Stimulated activated CD4-positive, alpha-beta T cell treated with anti-CD3 and anti-CD28 coated beads, Interleukin-15, amount 100 ng/mL, for 24 hours (primary cell): ENCODE measurements at places on chromosomes 7 and 10.

DNA sequence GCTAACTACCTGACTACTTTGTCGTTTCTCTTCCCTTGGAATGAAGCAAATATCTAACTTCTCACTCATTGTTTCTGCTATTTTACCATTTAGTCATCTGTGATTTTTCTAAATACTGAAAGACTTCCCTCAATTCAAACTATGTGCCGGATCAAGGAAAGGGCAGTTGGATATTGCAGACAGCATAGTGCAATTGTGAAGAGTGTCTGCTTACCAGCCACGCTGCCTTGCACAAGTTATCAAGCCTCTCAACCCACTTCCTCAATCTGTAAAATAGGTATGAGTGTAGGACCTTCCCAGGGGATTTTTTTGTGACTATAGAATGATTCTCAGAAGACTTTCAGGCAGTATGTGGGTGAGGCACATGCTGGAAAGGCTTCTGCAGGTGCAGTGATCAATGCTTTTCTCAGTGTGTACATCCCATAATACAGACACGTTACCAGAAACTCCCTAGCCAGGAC, 54.3 kb downstream of the EGFR start:
- no peak for DNase-seq

DNA sequence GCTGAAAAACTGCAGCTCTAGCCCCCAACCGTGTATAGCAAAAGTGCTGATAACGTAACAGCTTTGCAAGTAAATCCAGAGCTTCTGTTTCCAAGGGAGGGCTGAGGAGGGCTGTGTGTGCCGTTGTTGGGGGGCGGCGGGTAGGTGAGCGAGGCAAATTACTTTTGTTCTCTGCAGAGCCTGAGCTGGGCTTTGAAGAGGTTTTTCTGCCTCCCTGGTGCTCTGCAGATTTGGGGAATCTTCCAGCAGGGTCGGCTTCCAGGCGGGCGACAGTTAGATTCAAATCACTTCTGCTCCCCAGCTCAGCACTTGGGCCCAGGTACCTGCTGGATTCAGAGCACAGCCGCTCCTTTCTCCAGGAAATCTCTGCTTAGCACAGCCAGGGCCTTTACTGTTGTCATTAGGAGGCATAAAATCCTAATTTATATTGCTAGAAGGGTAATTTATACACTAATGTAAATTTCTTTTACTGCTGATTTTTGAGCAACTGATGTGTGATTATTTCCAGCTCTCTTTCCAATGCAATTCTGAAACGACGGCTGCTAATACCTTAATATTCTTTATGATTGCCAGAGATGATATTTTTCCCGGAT, 442.4 kb downstream of the TYW1 start:
- no peak for DNase-seq

- no peak for DNase-seq
These were observed 23.3 kb upstream of the SORCS3 start for GRCh38 chr10:104617831-104618230.

DNA sequence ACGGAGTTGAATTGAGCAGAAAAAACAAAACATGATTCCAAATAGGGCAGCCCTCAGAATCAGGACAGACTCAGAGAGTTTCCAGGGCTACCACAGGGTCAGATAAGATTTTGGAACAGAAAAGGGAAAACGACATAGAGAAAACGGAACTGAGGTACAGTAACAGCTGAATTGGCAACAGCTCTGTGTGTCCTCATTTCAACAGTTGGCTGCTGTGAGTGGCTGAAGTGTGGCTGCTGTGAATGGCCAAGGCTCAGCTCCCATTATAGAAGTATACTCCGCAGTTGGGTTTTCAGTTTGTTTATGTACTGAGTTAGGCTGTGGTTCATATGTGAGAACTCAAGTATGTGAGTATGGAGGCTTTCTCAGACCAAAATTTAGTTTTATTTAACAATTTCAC, 32.0 kb downstream of the ANTXRL start:
- DNase-seq: no peak

- DNase-seq: no peak
These were observed 74.7 kb downstream of the CUX1 start for GRCh38 chr7:101891936-101892640.

DNA sequence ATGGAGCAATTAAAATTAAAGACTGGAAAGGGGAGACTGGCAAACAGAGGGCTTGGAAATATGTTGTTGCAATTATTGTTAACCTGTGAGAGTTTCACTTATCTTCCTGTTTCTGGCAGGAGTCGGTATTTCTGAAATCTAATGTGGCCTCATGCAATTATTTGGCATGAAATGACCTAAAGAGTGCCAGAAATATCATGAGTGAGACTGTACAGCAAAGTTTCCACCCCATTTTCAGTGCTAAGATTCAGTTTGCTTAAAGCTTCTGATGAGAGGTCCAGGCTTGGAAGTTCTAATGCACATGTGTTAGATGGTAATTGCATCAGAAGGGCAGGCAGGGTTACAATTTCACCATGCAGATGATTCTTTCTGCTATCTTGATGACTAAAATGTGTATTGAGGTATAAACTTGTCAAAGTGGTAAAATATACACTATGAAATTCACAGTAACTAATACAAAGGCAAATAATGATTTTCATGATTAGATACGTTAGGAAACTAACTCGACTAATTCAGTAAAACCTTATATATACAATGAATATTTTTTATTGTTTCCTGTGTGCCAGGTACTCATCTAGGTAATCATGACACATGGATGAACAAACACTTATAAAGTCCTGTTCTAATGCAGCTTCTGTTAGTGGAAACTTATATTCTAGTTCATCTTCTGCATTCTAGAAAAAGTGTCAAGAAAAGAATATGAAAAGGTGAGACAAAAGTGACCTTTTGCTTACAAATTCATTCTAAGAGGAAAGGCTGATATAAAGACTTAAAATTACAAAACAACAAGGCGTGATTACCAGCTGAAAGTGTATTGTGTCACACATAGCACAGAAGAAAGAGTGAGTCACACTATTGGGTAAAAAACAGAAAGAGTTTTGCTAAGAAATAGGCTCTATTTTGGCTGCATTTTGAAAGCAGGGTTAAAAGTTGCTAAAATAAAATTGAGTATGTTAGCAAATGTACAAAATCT, 533.4 kb upstream of the SEMA3D start:
- DNase-seq: no peak

GRCh38 chr10:114499630-114500190, 95.4 kb upstream of the AFAP1L2 start:
- peak; percentile 89 for DNase-seq

- no peak for DNase-seq
These were observed 30.1 kb upstream of the KCNMA1 start for GRCh38 chr10:77667426-77668324.

DNA sequence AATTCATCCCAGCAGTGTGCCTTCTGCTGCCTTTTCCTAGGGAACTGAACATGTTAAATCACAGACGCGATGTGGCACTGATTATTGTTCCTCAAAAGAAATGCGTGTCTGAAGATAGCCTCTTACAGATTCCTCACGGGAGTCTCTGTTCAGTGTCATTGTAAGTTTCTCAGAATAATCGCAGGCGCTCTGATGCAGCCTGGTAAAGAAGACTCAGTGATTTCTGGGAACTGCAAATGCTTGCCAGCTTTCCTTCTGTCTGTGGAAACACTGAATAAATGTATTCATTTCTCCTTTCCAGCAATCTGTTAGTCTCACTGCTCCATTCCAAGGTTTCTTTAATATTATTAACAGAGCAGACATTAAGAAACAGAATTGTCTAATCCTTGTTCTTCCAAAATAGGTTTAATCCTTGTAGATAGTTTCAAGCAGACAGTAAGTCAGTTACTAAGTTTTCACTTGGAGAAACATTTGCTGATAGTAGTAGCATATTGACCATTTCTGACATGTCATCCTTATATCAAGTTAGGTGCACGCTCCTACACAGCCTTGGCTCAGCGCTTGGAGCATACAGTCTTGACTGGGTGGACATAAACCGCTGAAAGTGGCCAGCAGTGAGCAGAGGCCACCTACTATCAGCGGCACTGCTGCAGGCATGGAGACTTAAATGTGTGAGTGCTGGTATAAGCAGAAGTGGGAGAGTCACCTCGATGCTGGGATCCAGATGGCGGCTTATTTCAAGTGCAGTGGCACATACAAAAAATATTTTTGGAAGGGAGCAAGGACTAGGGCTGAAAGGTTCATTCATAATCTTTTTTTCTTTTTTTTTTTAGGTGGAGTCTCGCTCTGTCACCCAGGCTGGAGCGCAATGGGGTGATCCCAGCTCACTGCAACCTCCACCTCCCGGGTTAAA, 27.7 kb downstream of the MMRN2 start:
- no peak for DNase-seq

DNA sequence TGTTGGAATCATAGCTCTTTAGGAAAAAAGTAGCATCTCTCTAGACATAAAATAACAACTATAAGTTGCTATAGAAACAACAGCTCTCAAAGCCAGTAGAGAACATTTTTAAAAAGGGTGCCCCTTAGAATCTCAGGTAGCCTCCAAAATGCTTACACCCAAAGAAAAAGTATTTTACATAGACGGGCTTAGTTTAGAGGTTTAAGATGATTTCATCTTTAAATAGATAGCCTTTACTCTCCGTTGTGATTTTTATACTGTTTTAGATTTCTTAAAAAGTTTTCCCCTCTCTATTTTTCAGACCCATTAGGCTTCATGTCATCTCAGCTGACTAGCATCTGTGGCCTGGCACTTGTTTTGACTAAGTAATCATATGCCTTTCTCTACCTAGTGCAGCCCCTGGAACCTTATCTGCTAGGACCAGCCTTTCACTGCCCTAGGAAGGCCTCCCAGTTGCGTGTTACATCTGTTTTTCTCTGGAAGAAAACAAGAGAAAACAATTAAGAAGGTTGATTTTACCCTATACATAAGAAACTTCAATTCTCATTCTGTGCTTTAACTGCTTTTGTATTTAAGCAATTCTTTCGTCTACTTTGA, 6.9 kb upstream of the BPGM start:
- no peak for DNase-seq

GRCh38 chr7:5423976-5424748, 528 bp upstream of the TNRC18 start:
- peak; percentile 54 for DNase-seq

DNA sequence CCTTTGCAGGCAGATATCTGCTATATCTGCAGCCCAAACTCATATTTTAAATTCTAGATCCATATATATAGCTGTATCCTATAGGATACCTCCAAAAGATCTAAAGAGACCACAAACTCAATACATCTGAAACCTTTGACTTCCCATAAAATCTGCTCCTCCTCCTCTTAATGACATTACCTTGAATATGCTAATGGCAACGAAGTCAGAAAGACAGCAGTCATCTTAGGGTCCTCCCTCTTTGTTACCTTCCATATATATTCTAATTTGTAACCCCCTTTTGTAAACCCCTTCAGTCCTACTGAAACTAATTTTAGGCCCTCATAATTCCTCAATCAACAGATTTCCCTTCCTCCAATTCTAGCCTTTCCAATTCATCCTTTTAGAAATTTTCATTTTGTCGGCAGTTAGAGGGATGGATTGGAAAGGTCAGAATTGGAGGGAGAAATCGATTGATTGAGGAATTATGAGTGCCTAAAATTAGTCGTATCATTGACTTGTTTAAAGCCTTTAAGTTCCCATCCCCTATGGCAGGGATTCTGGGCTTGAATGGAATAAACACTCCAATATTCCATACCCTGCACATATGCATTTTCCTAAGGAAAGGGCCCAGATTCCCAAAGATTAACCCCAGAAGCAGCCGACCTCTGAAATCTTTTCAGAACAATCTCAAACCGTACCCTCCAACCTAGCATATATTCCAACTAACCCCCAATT, 2.4 kb downstream of the SYPL1 start:
- DNase-seq: no peak

- DNase-seq: no peak
These were observed 259.3 kb downstream of the SNX13 start for GRCh38 chr7:17680943-17681351.

DNA sequence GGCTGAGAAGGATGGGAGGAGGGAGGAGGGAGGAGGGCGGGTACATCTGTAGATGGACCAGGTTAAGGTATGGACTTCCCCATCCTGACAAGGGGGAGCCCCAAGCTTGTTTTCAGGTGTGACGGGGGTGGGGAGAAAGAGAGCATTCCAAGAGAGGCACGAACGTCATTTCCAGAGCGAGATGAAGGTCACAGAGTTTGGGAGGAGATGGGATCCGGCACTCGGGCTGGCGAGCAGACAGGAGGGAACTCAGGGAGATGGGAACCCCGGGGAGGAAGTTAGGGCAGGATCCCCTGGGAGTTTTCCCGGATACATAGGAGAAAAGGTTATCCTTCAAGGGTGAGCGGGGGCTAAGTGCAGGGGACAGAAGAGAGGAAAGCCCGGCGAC, 118.8 kb downstream of the CUX1 start:
- DNase-seq: no peak

- DNase-seq: no peak
These were observed 21.5 kb upstream of the PDLIM1 start for GRCh38 chr10:95312257-95312656.

DNA sequence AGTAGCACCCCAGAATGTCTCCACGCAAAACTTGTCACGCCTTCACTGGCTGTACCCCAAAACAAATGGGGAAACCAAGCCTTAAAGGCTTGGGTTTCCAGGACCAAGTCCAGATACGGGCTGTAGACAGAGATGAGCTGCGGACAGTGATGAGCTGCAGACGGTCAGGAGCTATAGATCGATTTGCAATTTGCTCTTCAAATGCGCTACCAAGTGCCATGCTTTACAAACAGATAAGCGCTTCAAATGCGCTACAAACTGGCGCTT, 658 bp upstream of the SGCE start:
- DNase-seq: no peak

GRCh38 chr10:58201704-58202103, 66.0 kb downstream of the IPMK start:
- DNase-seq: no peak

DNA sequence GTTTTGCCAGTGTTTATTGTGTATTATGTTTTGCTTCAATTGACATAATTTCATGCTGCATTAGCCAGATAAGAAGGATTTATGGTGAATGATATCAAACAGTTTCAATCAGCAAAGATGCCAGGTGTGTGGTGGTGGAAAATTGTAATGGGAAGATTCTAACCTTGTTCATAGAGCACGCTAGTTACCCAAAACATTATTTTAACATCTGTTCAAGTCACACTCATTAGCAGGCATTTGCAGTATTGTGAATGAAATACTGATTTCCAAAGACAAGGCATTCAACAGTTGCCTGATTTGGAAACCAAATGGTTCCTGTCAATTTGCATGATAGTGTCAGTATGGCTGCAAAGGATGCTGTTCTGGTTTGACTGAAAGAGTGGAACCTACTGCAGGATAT, 129.7 kb downstream of the EPC1 start:
- DNase-seq: no peak
